ENCODE measurements at places on chromosomes 1 and 21.

DNA sequence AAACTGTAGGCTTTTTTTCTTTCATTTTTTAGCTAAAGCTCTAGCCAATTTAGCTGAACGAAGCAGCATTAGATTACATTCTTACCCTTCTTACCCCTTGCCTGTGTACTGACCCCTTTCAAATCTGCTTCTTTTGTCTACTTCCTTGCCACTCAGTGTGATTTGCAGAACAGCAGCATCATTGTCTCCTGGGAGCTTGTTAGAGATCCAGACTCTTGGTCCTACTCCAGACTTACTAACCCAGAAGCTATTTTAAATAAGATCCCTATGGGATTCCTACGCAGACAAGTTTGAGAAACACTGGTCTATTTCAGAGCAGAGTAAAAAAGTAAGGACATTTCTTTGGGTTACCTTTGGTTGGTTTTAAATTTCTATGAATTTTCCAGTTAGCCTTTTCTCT is 13.8 kb downstream of the LRRC39 start:
- DNase-seq: no peak

DNA sequence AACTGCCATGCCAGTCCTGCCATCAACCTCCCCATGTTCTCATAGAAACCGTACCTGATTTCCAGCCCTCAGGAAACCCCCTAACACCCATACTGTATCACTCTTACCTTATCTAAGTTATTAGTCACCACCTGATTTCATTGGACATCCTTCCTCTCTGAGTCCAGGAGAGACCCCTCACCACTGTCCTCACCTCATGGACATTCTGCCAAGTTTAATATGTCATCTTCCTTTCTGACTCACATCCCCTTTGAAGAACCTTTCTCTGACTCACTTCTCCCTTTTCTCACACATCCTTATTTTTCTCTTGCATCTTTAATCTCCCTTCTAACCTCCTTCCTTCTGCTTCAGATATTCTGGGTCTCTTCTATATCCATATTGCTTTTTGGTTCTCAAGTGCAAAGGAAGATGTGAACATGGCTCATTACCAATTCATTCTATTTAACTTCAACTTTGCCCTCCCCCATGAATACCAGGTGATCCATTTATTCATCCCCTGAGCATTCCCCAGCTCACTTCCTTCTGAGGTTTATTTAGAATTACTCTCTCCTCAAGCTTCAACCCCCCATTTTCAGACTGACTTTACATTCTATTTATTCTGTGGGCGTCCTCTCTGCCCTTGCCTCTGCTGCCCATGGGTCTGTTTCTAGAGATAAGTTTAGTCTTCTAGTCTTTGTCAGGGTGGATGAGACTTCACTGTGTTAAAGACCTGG is 206.8 kb upstream of the ESRRG start:
- DNase-seq: no peak

DNA sequence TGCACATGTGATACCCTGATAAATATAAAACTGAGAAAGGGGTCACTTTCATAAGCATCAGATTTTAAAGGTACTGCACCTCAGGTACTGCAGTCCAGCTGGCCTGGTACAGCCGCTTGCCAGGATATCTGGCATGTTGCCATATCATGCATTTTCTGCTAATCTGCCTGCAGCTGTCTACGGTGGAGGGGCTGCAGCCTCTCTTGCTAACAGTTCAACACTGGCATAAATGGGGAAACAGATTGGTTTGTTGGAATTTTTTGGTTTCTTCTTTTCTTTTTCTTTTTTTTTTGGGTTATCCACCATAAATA is 71.5 kb downstream of the MIS18A start:
- no peak for DNase-seq

GRCh38 chr1:109434484-109434883 is 8.2 kb upstream of the PSMA5 start:
- no peak for DNase-seq

DNA sequence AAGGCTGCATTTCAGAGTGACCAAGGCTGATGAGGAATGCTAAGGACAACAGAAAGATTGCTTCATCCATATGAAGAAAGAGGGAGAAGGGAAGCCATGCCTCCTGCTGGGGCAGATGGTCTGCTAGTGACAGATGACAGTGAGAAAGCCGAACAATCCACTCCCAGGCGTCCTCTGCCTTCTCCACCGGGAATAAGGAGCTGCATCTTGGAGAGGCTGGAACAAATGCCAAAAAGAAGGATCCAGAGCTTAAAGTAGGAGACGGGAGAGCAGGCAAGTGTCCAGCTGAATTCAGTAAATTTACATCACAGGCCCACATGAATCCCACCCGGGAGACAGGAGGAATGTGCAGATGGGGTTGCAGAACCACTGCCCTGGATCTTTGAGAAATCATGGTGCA is 33.4 kb downstream of the DDX20 start:
- no peak for DNase-seq

GRCh38 chr1:61332196-61332753 is 249.9 kb downstream of the NFIA start:
- no peak for DNase-seq

Data from stimulated activated CD8-positive, alpha-beta memory T cell treated with anti-CD3 and anti-CD28 coated beads, Interleukin-15, amount 100 ng/mL, for 24 hours (primary cell).